ENCODE measurements at places on chromosomes 5 and 9. TPM values are rescaled to one million over a fixed set of nuclear protein-coding genes. Genes with fewer than 3 reads are reported as not detected.

PALM2AKAP2 gene
- 31.5 TPM for total RNA-seq

QSOX2 gene
- total RNA-seq, result 4.6 TPM

OTULINL gene
- 0.68 TPM for total RNA-seq

PCDHA7 gene
- not detected for total RNA-seq

DNA sequence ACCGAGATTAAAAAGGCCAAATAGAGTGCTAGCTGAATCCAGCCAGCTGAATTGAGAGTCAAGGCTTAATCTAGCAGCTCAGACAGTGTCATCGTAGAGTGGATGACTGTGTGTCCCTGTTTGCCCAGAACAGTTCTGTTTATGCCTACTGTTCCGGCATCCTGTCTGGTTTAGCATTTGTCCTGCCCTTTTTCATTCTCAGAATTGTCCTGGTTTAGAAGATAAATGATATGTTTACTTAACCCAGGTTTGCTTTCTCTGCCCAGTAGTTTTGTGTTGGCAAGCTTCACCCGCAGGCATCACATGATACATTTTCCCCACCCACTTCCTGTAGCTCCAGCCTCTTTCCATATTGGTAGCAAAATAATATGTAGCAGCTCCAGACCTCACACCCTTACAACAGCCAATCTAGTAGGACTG is 41.3 kb upstream of the ZSWIM6 start:
- no peaks in the 10 kb centered on the region for H3K36me3 ChIP-seq
- H3K27me3 ChIP-seq, result no peaks in the 10 kb centered on the region
- no peak overlapping the region for H3K27ac ChIP-seq
- H3K4me3 ChIP-seq, result no peak overlapping the region

- no peak overlapping the region for H3K4me3 ChIP-seq
- H3K27ac ChIP-seq, result no peak overlapping the region
- H3K27me3 ChIP-seq, result no peaks in the 10 kb centered on the region
- H3K4me1 ChIP-seq, result no peaks in the 10 kb centered on the region
- no peak for DNase-seq
- no peaks in the 10 kb centered on the region for H3K36me3 ChIP-seq
Measured at GRCh38 chr5:114101153-114101552, 260.7 kb upstream of the KCNN2 start.

- no peak overlapping the region for H3K4me3 ChIP-seq
- H3K27ac ChIP-seq, result no peak overlapping the region
- H3K27me3 ChIP-seq, result no peaks in the 10 kb centered on the region
- H3K36me3 ChIP-seq, result no peaks in the 10 kb centered on the region
Measured at GRCh38 chr9:4088679-4089078, 211.2 kb downstream of the GLIS3 start.

- H3K27ac ChIP-seq, result no peak overlapping the region
- H3K4me3 ChIP-seq, result no peak overlapping the region
- no peaks in the 10 kb centered on the region for H3K4me1 ChIP-seq
Measured at GRCh38 chr5:89003563-89004036, 120.6 kb upstream of the MEF2C start.
